ENCODE measurements at places on chromosomes 3 and 15.
A peak's percentile ranks its signal among the peaks of the same experiment; 100 is the strongest.

DNA sequence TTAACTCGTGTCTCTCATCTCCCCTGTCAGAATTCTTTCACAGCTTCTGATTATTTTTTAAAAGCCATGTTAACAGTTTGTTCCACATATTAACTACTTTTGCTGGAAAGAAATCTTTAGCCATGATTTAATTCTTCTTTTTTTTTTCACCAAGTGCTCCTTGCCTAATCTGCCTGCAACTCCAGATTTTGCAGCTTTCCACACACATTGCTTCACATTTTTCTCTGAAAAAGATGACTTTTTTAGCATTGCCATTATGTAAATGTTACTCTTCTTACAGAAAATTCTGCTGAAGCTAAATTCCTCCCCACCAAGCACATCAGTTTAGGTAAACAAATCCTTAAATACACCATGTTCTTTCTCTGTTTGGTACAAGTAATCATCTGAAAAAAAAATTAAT is 23.4 kb upstream of the PPARG start:
- DNase-seq, result no peak

GRCh38 chr15:82108489-82109078 is 62.8 kb upstream of the MEX3B start:
- peak; percentile 60 for DNase-seq

DNA sequence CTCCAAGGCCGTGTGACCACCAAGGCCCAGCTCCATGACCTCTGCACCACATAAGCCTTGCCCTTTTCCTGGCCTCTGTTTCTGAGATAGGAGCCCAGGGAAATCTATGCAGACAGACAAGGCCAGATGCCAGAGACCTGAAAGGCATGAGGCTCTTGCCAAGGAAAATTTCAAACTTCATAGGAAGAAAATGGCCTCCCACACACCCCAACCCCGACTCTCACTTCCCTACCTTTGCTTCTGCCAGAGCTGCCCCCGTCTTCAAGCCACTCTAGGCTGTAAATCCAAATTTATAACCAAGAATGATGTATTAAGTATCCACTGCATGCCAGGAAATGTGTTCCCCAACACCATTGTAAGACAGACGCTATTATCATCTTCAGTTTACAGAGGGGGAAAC is 65.5 kb upstream of the HRH1 start:
- DNase-seq, result peak; percentile 23

- no peak for DNase-seq
Observed at GRCh38 chr3:80018375-80018774, 250.6 kb upstream of the ROBO1 start.

DNA sequence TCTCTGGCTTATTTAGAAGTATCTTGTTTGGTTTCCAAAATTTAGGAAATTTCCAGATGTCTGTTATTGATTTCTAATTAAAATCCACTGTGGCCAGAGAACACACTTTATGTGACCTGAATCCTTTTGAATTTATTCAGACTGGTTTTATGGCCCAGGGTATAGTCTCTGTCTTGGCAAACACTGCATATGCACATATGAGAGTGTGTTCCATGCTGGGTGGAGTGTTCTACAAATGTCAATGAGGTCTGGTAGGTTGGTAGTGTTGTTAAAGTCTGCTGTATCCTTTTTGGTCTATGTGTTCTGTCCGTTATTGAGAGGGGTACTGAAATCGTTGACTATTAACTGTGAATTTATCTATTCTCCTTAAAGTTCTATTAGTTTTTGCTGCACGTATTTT is 30.2 kb downstream of the PGPEP1L start:
- DNase-seq, result no peak

DNA sequence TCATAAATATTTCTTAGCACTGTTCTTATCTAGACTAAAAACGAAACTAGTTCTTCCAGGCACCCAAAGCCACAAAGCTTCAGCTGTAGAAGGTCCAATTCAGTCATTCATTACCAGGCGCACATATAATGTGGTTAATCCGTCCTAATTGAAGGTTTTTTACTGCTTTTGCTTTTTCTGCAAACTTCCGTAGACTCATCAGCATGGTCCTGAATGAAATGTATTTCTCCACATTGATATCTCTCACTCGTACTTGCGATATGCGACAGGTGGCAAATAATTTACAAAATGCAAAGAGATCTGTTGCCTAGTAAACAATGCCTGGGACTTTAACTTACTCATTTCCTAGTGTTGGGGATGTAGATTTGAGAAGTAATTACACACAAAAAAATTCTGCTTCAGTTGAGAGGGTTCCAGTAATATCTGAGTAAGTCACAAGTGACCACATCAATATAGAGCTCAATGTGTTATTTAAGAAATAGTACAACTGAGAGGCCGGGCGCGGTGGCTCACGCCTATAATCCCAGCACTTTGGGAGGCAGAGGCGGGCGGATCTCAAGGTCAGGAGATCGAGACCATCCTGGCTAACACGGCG is 75.0 kb upstream of the MBNL1 start:
- no peak for DNase-seq

DNA sequence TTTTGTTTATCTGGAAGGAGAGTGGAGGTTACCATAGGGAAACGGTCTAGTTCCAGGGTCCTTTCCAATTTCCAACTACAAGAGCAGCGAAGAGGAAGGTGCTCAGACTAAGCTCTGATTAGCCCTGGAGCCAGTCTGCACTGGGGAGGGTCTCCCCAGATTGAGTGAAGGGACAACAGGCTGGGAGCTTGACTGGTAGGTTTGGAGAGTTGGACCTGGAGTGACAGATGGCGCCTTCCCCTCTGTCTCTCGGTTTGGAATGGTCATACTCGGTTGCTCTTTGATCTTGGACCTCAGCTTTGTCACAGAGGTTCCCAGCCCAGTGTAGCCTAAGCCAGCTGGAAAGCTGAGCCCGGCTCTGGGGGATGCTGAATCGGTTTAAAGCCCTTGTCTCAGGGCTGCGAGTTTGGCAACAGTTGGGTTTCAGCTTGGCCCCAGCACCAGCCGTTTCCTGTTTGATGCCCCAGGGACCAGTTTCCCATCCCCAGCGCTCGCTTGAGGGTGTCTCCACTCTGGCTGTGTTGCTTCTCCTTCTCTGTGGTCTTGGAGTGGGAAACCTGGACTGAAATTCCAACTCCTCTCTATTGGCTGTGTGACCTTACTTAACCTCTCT is 53.1 kb upstream of the ULK4 start:
- peak; percentile 66 for DNase-seq

- no peak for DNase-seq
Observed at GRCh38 chr15:82942691-82943090, 9.8 kb downstream of the HOMER2 start.

DNA sequence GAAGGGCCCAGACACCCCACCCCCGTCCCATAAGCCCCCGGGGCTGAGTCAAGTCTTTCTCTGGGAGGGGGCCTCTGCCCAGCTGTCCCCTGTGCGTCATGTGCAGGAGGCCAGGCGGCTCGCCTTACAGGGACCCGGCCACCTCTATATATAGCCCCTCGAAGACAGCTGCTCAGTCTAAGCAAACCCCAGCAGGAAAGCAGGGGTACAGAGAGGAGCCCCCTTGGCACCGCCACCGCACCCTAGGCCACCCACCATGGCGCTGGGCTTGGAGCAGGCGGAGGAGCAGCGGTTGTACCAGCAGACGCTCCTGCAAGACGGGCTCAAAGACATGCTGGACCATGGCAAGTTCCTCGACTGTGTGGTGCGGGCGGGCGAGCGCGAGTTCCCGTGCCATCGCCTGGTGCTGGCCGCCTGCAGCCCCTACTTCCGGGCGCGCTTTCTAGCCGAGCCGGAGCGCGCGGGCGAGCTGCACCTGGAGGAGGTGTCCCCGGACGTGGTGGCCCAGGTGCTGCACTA is at the start of gene KLHL40:
Gene KLHL40 (plus strand): TSS at position 175 of the 519 bp plus-strand sequence. CDS start 82 bp downstream, at position 257.
- no peak for DNase-seq

- peak; percentile 34 for DNase-seq
Observed at GRCh38 chr3:108088697-108089096, 2.1 kb downstream of the CD47 start.

DNA sequence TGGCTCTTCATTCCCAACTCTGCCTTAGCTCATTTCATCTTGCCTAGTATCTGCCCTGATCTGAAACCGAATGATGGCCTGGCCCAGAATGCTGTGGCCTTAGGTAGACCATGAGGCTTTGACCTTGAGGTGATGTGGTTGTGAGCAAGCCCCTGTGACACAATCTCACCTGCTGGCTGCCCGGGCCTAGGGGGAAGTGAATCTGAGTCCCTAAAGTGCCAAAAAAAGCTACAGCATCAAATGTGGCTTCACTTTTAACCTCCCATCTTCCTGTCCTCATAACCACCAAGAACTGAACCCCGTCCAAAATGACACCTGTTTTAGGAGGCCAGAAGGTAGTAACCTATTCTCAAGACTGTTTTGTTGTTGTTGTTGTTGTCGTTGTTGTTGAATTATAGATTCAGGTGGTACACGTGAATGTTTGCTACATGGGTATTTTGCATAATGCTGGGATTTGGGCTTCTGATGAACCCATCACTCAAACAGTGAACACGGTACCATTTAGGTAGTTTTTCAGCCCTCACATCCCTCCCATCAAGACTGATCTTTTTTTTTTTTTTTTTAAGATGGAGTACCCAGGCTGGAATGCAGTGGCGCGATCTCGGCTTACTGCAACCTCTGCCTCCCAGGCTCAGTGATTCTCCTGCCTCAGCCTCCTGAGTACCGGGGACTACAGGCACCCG is 54.6 kb downstream of the MCCC1 start:
- no peak for DNase-seq

DNA sequence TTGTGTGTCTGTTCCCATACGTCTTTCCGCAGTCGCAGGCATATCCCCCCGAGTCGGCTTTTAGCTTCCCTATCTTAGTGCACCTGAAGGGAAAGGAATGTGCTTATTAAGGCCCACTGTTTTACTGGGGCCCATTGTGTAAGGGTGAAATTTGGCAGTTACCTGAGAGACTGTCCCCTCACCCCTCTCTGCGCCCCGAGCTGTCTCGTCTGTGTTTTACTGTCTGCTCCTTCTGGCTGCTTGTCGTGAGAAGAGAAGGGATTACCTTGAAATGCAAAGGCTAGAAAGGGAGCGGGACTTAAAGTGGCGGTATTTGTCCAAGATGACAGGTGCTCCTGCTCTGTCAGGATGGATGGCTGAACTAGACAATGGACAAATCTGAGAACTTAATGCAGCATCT is 233.0 kb upstream of the POU1F1 start:
- no peak for DNase-seq
